ENCODE measurements at places on chromosomes 11 and 22.

DNA sequence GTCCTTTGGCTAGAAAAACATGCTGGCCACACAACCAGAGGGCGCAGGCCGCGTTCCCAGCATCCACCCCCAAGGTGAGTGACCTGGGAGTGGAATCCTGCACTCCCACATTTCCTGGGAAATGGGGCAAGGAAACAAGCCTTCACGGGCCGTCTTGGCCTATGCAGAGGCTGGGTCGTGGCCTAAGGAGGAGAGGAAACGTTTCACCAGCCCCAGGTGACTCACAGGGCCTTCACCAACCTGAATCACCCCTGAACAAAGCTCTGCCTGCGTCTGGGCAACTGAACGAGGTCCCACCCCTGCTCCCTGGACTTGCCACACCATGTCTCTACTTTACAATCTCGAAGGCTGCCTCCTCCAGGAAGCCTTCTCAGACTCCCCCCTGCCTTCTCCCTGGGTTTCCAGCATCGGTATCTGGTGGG, 13.2 kb downstream of the MYH9 start:
- no peak for DNase-seq

- DNase-seq: no peak
These were observed 645 bp downstream of the CDC42BPG start for GRCh38 chr11:64843686-64844329.

DNA sequence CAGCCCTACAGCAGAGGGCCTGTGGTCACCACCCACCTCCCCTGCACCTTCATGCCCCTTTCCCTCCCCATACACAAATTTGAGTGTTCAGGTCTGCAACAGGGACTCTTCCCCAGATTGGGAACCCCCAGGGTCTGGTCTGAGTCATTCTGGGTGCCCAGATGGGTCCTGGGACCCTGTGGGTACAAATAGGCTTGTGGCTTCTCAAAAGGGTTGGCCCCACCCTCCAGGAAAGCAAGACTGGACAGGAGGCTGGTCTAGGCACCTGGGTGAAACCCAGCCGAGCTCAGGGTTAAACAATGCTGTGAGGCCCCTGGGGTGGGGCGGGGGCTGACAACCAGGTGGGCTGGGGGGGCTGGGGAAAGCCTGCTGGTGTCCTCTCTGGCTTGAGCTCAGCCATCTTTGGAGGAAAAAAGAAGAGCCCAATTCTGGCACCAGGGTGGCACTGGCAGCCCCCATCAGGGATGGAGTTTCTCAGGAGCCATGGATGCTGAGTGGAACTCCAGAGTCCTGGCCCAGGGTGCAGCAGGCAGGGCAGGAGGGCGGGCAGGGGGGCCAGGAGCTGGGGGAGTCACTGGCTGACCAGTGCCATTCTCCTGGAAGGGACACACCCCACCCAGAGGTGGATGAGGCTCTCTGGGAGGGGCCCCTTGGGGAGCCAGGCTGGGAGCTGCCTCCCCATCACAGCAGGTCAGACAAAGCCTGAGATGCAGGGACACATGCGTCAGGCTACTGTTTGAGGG, 1.1 kb downstream of the SEPTIN5 start:
- no peak for DNase-seq

DNA sequence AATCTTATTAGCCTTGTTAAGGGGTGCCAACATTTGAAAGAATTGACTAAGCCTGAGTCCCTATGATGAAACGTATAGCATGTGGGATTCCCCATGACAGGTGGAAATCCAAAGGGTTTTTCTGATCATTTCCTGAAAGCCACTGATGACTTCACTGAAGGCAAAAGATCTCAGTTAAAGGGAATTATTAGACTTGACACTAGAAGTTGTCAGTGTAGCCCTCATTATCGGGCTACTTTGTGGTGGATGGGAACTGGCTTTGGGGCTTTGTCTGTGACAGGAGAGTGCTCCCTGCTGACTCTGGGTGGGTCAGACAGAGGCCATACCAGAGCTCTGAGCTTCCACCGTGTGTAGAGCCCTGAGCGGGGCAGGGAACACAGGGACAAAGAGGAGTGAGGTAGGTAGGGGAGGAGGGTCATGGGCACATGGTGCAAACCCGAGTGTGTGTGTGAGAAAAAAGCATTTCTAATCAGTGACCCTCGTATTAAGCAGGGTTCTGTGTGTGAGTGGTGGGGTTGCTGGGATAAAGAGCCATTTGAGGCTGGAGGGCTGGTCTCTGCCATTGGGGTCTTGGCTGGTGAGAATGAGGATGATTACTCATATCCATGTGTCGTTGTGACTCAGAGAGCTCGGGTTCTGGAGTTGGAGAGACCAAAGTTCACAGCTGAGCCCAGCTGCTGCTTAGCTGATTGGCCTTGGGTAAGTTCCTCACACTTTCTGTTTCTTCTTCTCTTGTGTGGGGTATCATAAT, 101.1 kb downstream of the GRIK4 start:
- no peak for DNase-seq

DNA sequence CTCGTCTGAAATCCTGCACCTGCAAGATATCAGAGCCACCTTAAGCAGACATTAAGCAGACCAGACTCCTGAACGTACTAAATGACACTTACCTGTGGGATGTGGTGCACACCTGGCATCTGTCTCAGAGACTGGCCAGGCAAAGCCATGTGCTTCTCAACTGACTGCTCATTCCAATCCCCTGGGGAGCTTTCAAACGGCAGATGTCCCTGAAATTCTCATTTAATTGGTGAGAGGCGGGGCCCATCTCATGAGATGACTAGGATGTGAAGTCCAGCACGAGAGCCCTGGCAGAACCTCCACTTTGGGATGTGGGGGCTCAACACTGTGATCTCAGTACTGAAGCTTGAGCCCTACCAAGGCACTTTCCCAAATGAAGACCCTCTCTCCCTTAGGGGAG, 84.9 kb upstream of the HMGXB4 start:
- DNase-seq: no peak
